Activated T-helper 2 cell treated with anti-CD3 and anti-CD28 coated beads, Interferon-gamma antibody, Interleukin-2, Interleukin-4, amounts not matched to agents 10 μg/mL and 5 μg/mL and 100 μg/mL, durations not matched to agents 14 hours and 24 hours and 36 hours (primary cell): ENCODE measurements at places on chromosomes 11 and 22. TPM values are rescaled to one million over a fixed set of nuclear protein-coding genes. Genes with fewer than 3 reads are reported as not detected.

TBRG1 gene
- total RNA-seq: 36.1 and 37.4 TPM in 2 replicates

NRIP3 gene
- total RNA-seq: 5.0 and 5.5 TPM in 2 replicates

NAT10 gene
- 124 and 125 TPM in 2 replicates for total RNA-seq

OR5M8 gene
- total RNA-seq: not detected in 2 replicates

E2F8 gene
- 24.0 TPM in 2 replicates for total RNA-seq

PIK3IP1 gene
- total RNA-seq: 9.3 and 10.4 TPM in 2 replicates
